Stromal cell of bone marrow (primary cell): ENCODE measurements at places on chromosomes 13 and 19.
A peak's percentile ranks its signal among the peaks of the same experiment; 100 is the strongest.

DNA sequence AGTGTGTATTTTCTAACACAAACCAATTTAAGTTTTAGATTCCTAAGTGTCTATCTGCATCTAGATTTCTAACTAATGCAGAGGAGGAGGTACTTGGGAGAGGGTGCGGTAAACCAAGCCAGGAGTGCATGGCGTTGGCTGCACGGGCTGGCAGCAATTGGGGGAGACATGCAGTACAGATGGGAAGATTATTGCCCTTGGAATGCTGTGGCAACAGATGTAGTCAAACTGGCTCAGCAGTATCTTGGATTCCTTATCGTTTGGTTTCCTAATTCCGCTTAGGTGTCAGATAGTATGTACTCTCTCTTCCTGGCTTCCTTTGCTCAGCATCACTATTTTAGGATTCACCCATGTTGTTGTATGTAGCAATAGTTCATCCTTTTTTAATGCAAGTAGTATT is 29.4 kb upstream of the STK24 start:
- DNase-seq: no peak

- DNase-seq: peak; percentile 48
Measured at GRCh38 chr13:105804561-105805190, 730.8 kb downstream of the EFNB2 start.

DNA sequence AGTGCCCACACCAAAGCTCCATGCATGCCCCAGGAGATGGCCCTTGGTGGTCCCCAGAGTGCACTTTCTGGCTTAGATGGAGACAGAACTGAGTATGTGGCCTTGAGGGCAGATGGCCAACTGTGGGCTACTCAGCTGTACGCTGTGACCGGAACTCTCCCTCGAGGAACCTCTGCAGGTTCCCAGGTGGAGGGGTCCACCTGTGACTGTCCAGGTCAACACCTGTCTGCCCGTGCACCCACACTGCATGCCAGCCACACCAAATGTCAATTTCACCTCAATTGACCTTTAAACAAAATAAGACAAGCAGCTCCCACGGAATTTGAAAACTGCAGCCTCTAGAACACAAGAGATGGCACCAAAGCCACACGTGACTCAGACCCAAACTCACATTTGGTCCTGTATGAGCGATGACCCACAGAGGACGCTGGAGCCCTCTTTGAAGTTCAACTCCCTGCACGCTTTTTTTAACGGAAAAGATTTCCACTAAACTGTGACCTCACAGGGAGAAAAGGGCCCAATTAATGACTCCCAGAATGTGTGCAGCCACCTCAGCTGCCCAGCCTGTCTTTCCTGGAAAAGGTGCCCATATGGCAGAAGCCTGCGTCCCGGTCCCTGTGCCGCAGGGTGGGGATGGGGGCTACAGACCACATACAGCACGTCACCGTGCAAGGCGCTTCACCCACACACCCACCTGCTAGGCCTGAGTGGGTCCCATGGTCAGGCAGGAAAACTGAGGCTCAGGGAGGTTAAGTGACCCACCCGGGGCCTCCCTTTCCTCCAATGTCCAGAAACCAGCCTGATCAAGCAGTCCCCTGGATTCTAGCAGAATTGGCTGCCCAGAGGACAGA is 47.7 kb downstream of the KLF2 start:
- DNase-seq: no peak

GRCh38 chr13:44837250-44837649 is 152.0 kb downstream of the NUFIP1 start:
- no peak for DNase-seq

DNA sequence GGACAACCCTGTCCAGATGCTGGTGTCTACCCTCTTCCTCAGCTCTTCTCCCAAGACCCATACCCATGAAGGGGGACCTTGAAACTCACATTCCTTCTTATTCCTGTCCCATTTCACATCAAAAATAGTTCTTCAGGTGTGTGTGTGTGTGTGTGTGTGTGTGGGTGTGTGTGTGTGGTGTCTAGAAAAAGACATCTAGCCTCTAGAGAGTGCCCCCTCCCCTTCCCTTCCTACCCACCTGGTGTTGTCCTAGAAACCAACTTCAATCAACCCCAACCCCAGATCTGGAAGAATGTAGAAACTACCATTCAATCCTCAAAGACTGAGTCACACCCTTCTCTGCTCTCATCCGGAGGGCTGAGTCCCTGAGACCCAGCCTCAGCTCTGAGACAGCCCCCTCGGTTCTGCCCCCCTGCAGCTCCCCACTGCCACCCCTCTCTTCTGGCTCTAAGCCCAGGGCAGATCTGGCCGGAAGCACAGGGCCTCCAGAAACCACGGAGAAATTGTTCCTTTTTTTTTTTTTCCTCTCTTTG is 3.5 kb downstream of the KCNN4 start:
- DNase-seq: no peak
